ENCODE measurements at places on chromosomes 12 and 14.

GRCh38 chr12:7310070-7310469 is 6.2 kb downstream of the ACSM4 start:
- DNase-seq = no peak

GRCh38 chr14:50882932-50883826 is 11.3 kb downstream of the ABHD12B start:
- DNase-seq = peak; percentile 64

DNA sequence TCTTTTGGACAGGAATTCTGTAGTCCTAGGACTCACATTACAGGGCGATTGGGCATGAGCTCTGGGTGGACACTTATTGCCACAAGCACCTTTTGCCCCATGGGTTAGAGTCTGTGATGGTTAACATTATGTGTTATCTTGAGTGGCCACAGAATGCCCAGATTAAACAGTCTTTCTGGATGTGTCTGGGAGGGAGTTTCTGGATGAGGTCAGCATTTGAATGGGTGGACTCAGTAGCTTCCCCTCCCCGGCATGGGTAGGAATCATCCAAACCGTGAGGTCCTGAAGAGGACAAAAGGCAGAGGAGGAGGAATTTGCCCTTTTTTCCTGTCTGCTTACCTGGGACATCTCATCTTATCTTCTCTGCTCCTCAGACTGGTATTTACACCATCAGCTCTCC is 85.6 kb downstream of the BMP4 start:
- DNase-seq = no peak

GRCh38 chr12:17802657-17803641 is 287.0 kb downstream of the RERGL start:
- DNase-seq = no peak

Measured in Calu3 (cell line).